Hematopoietic multipotent progenitor cell (in vitro differentiated cells): ENCODE measurements at places on chromosomes 16 and 17. TPM values are rescaled to one million over a fixed set of nuclear protein-coding genes. Genes with fewer than 3 reads are reported as not detected.

DNA sequence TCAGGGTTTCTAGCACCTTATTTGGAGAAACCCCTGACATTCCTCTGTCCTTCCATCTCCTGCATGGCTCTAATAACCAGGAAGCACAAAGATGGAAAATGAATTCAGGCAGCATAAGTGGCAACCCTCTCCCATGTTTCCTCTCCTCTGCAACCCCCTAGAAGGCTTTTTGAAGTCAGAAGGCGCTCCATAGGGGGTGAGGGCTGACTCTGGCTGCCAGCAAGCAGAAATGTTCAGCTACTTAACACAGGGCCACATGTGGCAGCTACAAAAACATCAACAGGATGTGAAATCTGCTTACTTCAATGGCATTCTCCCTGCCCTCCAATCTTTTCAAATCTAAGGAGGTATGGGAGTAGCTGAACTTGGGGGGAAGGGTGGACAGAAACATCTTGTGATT lies 55.2 kb upstream of the IRX5 start:
- DNase-seq = no peak

- DNase-seq = no peak
These were observed 262.3 kb downstream of the STX8 start for GRCh38 chr17:9313346-9313745.

The LGALS9B gene
- under 0.01 TPM for total RNA-seq

The CD300H gene
- 0.27 TPM for total RNA-seq
